ENCODE measurements at places on chromosomes 2 and 18. TPM values are rescaled to one million over a fixed set of nuclear protein-coding genes. Genes with fewer than 3 reads are reported as not detected.

EML6 gene
- total RNA-seq, result 1.1 TPM

GCFC2 gene
- total RNA-seq, result 22.2 TPM

LHCGR gene
- not detected for total RNA-seq

CXCR4 gene
- 5.0 TPM for total RNA-seq

HOXD12 gene
- total RNA-seq, result 1.8 TPM

GAREM2 gene
- total RNA-seq, result 1.8 TPM

CHST9 gene
- total RNA-seq, result 3.1 TPM

RMDN2 gene
- total RNA-seq, result 10.7 TPM

CFAP65 gene
- total RNA-seq, result not detected

PEX13 gene
- total RNA-seq, result 19.1 TPM

PROKR1 gene
- 0.28 TPM for total RNA-seq

RGPD8 gene
- total RNA-seq, result 34.1 TPM

PSD4 gene
- total RNA-seq, result 2.5 TPM

KLF7 gene
- 23.9 TPM for total RNA-seq

MTLN gene
- 135 TPM for total RNA-seq

CD8B2 gene
- not detected for total RNA-seq

DDX18 gene
- 35.0 TPM for total RNA-seq

INPP5D gene
- total RNA-seq, result 10.0 TPM

EFEMP1 gene
- total RNA-seq, result 111 TPM

RUFY4 gene
- not detected for total RNA-seq

C2orf78 gene
- not detected for total RNA-seq

FIGN gene
- total RNA-seq, result 7.1 TPM

GAL3ST2 gene
- 0.33 TPM for total RNA-seq

DAW1 gene
- total RNA-seq, result not detected

MTIF2 gene
- total RNA-seq, result 27.1 TPM

GPR55 gene
- not detected for total RNA-seq

COPS9 gene
- 235 TPM for total RNA-seq

NPHP1 gene
- total RNA-seq, result 6.1 TPM

MC5R gene
- total RNA-seq, result not detected

SCN2A gene
- total RNA-seq, result 0.95 TPM

MLPH gene
- total RNA-seq, result 1.8 TPM

SPP2 gene
- not detected for total RNA-seq

TUBB8B gene
- total RNA-seq, result not detected

MBP gene
- total RNA-seq, result 24.0 TPM

SH2D6 gene
- not detected for total RNA-seq

TUBA3E gene
- total RNA-seq, result not detected

GNAL gene
- total RNA-seq, result 13.2 TPM

PJVK gene
- total RNA-seq, result 8.3 TPM

AUP1 gene
- total RNA-seq, result 76.5 TPM

ANKRD36C gene
- total RNA-seq, result 29.1 TPM

DTNA gene
- 140 TPM for total RNA-seq

MYO7B gene
- total RNA-seq, result 0.54 TPM

ALPG gene
- not detected for total RNA-seq

CRACDL gene
- 1.5 TPM for total RNA-seq

All from sigmoid colon (tissue), 7 donors.